Smooth muscle cell of the brain vasculature (primary cell): ENCODE measurements at places on chromosomes 3 and 15.

DNA sequence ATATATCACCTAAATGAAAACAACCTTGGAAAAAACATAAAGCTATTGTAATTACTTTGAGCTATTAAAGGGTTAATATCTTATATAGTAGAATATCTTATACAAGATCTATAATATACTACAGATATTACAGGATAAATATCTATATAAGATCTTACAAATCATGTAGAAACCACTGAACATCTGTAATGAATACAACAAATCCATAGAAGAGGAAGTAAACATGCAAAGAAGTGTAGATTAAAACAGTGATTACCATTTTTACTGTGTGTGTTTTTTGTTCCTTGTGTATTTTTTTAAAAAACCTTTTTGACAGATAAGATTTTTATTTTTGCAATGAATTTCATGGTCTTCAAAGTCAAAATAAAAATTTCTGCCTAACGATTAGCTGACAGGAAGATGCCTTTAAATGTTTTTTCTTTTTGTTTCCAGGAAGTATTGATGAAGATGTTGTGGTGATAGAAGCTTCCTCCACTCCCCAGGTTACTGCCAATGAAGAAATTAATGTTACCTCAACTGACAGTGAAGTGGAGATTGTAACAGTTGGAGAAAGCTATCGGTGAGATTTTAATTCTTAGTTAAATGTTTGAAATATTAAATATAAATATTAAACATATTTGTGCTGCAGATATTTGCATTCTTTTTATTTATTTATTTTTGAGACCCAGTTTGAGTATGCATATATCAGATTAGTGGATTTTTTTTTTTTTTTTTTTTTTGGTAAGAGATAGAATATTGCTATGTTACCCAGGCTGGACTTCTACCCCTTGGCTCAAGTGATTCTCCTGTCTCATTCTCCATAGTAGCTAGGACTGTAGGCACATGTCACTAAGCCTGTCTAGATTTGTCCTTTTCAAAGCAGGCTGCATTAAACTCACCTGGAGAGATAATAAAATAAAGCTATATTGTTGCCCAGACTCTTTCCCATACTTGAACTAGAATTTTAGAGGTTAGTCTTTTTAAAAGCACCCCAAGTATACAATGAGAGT, 52.8 kb upstream of the CCNB2 start:
- DNase-seq, result no peak

DNA sequence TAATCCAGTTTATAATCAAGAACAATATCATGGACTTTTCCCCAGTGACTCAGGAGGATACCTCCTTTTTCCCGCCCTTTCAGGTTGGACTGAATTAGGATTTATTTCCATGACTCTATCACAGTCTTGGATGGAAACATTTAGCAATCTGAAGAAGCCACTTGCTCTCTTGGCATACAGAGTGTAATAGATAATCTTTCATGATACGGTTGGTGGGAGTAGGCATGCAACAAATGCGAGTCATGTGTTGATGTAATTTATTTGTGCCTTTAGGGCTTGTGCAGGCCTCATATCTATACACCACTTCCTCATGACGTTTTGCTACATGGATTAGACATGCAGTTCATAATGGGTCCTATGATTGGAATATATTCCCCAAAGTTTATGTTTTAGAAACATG, 54.2 kb upstream of the MCTP2 start:
- DNase-seq, result no peak

DNA sequence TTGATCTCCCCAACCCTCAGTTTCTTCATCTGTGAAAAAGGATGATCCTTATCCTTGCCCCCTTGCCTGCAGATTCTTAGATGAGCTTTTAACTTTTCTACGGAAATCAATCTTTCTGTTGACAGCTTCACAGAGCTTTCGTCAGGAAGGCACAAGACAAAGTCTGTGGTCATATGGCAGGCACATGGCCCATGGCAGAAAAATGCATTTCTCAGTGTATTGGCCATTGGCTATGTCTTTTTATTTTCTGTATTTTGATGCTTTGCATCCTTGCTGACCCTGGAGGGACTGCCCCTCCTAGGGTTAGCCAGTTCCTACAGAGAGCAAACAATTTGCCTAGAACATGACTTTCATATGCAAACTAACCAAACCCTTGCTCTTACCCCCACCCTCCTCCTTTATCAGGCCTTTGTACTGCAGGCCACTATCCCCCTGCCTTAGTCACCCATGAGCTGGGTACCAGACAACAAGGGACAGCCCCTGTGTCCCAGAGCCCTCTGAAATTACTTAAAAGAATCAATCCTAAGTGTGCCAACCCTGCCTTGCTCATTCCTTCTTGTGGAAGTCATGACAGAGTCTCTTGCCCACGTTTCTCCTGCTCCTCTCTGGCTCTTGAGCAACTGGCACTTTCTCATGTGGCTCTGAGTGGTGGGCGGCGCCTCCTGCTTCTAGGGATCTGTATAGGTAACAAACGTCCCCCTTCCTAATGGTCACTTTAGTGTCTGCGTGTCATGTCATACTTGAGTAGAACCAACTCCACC, 24.1 kb upstream of the NOX5 start:
- no peak for DNase-seq

- DNase-seq, result no peak
Observed at GRCh38 chr15:39885099-39885777, 34.8 kb downstream of the GPR176 start.

GRCh38 chr15:70054366-70054765, 43.4 kb downstream of the TLE3 start:
- DNase-seq, result no peak

GRCh38 chr3:55597641-55598040, 110.5 kb upstream of the WNT5A start:
- no peak for DNase-seq

DNA sequence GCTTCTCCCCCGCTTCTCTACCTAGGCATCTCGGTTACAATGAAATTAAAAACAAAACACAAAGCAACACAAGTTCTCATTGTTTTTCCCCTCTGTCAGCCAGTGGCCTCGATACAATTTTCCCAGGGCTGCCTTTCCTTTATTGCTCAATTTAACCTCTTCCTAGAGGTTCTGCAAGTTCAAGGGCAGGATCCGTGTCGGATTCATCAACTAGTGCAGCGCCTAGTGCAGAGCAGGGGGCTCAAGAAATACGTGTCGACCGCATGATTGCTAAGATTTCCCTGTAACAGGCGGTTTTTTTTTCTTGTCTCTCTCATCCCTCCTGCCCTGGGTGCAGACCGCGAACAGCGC, 1.4 kb upstream of the BHLHE40 start:
- no peak for DNase-seq

- no peak for DNase-seq
Observed at GRCh38 chr3:73086071-73086494, 24.6 kb downstream of the EBLN2 start.

DNA sequence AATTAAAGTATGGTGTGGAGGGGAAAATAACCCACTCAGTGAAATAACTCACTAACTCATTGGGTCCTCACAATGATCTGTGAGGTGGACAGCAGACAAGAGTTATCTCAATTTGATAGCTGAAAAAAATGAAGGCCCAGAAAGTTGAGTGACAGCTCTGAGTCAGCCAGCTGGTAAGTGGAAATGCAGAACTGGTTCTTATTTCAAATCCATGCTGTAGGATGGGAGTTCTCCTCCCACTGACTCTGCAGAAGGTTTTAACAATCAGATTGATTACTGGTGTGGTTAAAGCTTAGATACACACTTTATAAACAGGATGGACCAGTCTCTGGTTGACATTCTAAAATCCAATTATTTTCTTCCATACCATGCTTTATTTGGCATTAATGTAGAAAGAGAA, 87.0 kb upstream of the LMOD3 start:
- DNase-seq, result no peak

GRCh38 chr3:28853830-28854229, 427.0 kb upstream of the RBMS3 start:
- no peak for DNase-seq

DNA sequence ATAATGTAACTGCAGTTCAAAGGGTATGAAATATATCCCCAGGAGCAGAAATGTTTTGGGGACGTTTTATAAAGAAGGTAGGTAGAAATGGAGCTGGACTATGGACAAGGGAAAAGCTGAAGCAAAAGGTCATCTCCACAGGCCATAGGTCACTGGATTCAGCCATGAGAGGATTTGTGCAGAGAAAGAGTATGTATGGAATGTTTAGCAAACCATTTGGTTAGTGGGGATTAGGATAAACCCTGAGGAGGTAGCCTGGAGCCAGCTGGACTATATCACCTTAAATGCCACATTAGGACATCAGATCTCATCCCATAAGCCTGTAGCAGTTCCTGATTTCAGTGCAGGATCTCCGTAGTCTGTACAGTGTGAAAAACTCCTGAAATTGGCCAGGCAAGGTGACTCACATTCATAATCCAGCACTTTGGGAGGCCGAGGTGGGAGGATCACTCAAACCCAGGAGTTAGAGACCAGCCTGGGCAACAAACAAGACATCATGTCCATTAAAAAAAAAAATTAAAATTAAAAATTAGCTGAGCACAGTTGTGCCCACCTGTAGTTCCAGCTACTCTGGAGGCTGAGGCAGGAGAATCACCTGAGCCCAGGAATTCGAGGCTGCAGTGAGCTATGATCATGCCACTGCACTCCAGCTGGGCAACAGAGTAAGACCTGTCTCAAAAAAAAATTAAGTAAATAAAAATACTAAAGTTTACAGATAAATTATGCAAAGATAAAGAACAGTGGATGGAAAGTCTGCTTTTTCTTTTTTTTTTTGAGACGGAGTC, 4.7 kb downstream of the IP6K1 start:
- DNase-seq, result no peak

DNA sequence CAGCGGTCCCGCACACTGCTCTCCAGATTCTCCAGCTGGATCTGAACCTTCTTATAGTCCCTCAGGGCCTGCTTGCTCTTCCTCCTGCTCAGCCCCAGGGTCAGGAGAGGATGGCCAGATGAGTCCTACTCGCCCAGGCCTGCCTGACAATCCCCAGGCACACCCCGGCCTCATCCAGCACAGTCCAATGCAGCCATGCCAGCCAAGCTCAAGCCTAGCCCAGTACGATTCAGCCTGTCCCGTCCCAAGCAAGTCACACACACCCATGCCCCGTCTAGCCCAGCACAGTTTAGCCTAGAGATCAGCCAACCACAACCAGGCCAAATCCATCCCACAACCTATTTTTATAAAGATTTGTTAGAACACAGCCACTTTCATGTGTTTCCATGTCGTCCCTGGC, 16.8 kb downstream of the PLXNB1 start:
- DNase-seq, result no peak

GRCh38 chr15:31480356-31481025, 153.9 kb downstream of the KLF13 start:
- no peak for DNase-seq

DNA sequence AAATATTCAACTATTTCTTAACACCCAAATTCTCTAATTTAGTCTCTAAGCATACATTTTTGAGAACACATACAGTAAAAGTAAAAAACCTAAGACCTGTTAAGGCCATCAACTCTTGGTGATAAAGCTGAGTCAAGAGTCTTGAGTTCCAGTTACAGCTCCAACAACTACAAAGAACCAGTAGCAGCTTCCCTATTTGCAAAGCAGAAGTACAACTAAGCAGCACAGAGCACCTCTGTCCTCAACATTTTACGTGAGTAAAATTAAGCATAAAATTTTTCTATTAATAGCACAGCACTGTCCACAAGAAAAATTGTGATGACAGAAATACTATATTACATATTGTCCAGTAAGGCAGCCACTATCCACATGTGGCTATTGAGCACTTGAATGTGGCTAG, 4.4 kb downstream of the PCOLCE2 start:
- DNase-seq, result no peak

GRCh38 chr15:62485170-62485720, 320.2 kb upstream of the C2CD4B start:
- DNase-seq, result no peak

DNA sequence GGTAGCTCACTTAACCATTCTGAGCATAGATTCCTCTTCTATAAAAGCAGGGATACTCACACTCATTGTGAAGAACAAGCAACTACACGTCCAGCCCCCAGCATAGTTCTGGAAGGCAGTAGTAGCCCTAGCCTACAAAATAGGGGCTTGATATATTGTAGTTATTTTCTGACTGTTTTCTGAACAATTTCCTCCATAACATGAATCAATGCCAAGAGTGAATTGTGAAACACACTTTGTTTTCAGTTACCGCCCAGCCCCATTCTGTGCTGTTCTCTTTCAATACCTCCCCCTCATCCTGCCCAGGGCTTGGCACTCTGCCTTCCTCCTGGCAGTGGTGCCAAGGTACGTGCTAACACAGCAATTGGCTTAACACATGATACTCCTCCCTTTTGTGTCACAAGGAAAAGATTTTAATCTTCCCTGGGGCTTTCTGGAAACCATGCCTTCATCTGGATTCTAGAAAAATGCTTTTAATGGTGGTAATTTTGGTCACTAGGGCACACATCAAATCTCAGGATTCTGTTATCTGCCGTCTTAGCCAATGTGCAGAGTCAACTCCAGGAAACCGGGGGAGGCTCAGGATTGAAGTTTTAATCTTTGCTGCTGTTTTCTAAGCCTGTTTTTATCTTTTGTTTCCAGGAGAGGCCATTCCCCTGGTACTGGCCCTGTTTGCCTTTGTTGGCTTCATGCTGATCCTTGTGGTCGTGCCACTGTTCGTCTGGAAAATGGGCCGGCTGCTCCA, 37.2 kb downstream of the IL20RB start:
- DNase-seq, result no peak

DNA sequence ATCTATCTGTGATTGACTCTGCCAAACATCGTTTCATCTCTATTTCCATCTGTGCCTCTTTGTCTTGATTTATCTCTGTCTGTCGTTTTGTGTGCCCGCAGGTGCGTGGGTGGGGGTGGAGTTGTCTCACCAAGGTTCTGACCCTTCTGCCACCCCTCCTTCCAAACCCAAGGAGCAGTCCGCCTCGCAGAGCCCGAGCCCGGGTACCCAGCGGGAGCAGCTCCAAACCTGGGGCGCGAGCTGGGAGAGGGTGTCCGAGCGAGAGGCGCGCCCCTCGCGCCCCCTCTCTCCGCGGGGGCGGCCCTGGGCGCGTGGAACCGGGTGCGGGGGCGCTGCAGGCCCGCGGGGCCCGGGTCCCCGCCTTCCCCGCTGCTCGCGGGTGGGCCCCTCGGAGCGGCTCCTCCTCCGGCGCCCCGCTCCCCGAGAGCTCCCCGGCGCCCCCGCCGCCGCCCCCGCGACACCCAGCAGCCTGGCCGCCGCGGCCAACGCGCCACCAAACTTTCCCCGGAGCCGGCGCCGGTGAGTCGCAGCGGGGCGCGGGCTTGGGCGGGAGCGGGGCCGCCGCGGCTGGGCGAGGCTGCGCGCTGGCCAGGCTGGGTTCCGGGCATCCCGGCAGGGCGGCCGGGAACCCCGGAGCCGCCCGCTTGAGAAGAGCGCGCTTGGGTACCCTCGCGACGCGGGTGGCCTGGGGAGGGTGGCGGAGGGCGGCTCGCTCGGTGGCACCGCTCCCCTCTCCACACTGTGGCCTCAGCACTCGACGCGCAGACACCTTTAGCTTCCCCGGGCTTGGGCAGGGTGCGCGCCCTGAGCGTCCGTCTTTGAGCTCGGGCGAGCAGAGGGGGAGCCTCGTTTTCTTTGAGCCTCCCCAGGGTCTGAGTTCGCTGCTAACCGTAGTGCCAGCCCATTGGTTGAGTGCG, at the start of gene HRH1:
Gene HRH1, plus strand, starts transcription at position 458 of the 917 bp plus-strand sequence. CDS start 104,545 bp downstream, outside the sequence.
- DNase-seq, result no peak

GRCh38 chr3:31550452-31551251, 17.9 kb downstream of the STT3B start:
- no peak for DNase-seq

GRCh38 chr3:194369522-194370279, at the start of gene LRRC15:
Gene LRRC15, minus strand, starts transcription at chr3:194369743. Its CDS starts 8,700 bp downstream, at chr3:194361043.
- no peak for DNase-seq

GRCh38 chr3:140545197-140545596, 132.7 kb upstream of the TRIM42 start:
- DNase-seq, result no peak

- no peak for DNase-seq
Observed at GRCh38 chr3:15797642-15798303, at the start of gene ANKRD28. Gene ANKRD28, minus strand, starts transcription at chr3:15797979. Its CDS starts 1,458 bp downstream, at chr3:15796521.
